ENCODE measurements at places on chromosomes 3 and 15.
A peak's percentile ranks its signal among the peaks of the same experiment; 100 is the strongest.

GRCh38 chr3:41854956-41855355, 106.9 kb downstream of the ULK4 start:
- no peak for DNase-seq

DNA sequence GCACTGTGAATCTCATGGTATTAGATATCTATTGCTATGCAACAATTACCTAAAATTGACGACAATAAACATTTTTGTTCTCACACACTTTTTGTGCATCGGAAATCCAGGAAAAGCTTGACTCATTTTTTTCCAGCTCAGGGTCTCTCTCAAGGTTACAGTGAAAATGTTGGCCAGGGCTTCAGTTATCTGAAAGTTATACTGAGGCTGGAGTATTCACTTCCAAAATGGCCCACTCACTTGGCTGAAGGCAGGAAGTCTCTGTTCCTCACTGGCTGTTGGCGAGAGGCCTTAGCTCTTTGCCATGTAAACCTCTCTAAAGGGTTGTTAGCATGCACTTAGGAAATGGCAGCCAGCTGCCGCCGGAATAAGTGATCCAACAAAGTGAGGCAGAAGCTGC, 41.4 kb downstream of the OSTN start:
- no peak for DNase-seq

GRCh38 chr3:3069723-3070122, 40.5 kb downstream of the IL5RA start:
- DNase-seq: no peak

DNA sequence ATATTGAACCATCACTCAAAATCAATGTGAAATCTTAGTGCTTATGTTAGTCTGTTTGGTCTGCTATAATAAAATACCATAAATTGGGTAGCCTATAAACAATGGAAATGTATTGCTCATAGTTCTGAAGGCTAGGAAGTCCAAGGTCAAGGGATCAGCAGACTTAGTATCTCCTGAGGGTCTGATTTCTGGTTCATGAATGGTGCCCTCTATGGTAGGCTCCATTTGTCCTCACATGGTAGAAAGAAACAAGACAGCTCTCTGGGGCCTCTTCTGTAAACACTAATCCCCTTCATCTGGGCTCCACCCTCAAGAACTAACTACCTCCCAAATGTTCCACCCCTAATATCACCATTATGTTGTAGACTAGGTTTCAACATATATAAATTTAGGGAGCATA, 15.0 kb upstream of the EOMES start:
- DNase-seq: no peak

DNA sequence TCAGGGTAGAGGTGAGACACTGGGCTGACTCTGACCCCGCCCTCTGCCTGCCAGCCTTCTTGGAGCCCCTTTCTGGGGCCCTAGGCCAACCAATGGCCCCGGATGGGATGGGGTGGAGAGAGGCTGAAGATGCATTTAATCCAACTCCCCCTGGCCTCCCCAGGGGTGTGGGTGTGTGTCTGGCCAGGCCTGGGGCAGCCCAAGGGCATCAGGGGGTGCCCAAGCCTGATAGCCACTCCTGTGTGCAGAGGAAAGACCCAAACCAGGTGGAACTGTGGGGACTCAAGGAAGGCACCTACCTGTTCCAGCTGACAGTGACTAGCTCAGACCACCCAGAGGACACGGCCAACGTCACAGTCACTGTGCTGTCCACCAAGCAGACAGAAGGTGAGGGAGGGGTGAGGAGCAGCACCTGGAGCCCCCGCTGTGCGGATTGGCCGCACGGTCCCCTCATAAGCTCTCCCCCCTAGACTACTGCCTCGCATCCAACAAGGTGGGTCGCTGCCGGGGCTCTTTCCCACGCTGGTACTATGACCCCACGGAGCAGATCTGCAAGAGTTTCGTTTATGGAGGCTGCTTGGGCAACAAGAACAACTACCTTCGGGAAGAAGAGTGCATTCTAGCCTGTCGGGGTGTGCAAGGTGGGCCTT, 9.5 kb downstream of the SPINT1 start:
- no peak for DNase-seq

GRCh38 chr3:40846451-40846850, 321.7 kb downstream of the ZNF621 start:
- DNase-seq: no peak

DNA sequence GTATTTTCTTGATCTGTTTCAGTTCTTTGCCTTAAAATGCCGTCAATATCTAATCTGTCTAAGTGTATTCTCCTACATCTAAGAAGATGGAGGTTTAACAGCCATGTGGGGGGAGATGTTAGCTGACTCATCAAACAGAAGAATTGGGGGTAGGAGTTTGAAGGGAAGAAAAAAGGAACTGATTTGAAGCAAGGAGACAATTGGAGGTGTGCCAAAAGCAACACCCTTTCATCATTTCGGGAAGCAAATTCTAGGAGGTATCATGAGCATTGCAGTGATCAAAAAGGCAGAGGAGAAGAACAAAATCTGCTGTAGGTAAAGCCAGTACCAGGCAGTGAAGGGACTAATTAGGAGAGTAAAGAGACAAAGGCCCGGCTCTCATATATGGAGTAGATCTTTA, 337.3 kb upstream of the TBC1D5 start:
- no peak for DNase-seq

DNA sequence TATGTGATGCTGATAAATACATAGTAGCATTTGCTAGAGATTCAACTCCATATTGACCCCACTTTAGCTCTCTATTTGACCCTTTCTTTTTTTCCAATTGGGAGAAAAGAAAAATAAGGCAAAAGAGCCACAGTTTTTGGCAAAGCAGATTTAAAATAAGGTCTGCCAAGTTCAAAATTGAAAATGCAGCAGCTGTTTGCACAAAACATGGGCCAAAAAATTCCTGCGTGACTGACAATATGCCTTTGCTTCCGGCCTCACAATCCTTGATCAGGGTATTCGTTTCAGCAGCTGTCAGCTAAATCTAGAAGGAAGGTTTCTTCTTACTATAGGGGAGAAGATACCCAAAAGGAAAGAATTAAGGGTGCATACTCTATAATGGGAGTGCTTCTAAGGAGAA, 563.5 kb upstream of the CCDC54 start:
- no peak for DNase-seq

DNA sequence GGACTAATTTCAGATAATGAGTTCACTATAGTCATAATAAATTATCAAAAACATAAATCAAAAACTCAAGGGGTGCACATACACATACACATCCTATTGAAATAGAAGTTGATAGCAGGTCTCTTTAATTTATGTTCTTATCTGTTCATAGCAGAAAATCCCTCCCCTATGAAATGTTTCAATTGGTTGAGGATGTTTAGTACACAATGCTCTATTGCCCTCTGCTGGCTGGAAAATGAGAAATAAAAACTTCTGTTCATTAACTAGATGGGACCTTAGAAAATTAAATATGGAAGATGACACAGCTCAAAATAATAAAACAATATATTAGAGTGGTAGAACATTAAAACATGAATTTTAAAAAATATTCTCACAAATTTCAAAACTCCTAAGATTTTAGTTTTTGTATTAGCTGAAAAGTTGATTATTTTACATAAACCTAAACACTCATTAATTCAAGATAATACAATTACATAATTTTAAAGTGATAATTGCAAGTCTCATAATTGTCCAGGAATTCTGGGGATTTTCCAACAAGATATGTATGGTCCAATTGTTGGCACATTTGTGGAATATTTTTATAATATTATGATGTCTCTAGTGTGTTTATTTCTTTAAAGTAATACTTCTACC, 735.0 kb downstream of the ROBO1 start:
- DNase-seq: peak; percentile 39

DNA sequence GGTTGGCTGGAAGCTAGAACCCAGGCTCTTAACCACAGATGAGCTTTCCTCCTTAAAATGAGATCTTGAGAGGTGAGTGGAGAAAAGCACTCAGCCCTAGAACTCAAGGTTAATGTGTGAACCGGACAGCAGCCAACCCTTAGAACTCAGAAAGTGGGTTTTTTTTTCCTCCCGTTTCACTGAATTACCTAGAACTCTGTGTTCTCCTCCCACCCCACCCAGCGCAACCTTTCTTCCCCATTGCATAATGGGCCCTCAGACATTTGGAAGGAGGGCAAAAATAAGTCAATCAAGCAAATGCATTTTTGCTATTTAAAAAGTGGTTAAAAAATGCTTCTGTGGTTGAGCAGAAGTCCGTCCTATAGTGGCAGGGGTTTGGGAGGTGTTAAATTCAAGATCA, 36.7 kb downstream of the POC1A start:
- no peak for DNase-seq

- DNase-seq: no peak
Observed at GRCh38 chr3:172079326-172079976, 40.1 kb downstream of the FNDC3B start.

DNA sequence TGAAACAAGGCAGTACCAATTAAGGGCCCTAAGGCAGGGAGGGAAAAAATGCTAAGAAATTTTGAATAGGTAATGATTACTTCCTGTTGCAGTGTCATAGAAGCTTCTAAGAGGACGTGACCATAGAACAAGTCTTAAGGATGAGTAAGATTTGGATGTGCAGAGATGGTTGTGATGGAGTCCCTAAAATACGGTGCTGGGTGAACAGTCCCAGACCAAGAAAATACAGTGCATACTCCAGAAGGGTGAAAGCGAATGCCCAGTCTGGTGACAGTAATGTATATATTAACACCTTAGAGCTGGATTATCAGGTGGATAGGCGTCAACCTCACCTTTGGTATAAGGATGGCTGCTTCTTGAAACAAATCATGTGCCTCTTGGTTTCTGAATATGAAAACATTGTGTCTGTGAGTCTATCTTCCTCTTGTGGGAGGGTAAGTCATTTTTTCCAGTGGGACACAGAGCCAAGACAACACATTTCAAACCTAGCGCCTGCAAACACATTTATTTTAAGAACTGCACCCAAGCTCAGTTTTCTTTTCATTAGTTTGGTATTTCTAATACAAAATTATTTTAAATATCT, 101.2 kb upstream of the TP63 start:
- no peak for DNase-seq

GRCh38 chr3:72318504-72319193, 529.6 kb downstream of the SHQ1 start:
- DNase-seq: peak; percentile 39

DNA sequence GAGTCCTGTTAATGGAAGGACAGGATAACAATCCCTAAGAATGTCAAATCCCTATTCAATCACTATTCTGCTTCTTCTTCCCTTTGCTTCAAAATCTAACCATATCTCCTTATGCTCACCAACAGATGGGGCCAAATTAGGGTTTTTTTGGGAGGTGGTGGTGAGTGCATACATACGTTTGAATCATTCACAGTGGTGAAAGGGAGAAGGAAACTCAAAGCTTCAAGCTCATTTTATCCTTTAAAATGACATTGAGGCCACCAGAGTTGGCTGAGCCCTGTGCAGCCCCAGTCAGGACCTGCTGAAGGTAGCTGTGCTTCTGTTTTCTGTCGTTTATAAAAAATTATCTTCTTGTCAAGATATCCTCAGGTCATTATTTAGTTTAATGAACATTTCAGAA, 607.5 kb upstream of the AGTR1 start:
- DNase-seq: no peak

DNA sequence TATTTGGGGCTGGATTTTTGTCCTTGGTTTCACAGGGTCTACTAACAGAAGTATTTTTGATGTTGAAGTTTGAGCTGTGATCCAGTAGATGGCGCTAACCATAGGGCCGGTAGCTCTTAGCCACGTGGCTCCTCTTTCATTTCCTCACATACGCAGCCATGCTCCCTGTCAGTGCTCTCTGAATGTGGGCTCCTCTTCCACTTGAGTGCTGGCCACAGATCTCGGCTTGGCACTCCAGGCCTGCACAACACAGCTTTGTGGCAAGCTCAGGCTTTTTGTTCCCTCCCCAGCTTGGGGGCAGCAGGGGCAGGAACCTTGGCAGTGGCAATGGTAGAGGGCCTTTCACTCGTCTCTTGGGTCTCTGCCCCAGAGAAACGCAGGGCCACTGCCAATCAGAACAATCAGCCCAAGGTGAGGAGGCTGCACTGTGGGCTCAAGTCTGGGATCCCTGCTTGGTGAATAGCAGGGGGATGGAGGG, 18.6 kb upstream of the DNAAF4 start:
- peak; percentile 4 for DNase-seq

GRCh38 chr3:229183-229661, 32.7 kb downstream of the CHL1 start:
- no peak for DNase-seq

GRCh38 chr3:179969525-179969924, 67.2 kb downstream of the PEX5L start:
- no peak for DNase-seq

DNA sequence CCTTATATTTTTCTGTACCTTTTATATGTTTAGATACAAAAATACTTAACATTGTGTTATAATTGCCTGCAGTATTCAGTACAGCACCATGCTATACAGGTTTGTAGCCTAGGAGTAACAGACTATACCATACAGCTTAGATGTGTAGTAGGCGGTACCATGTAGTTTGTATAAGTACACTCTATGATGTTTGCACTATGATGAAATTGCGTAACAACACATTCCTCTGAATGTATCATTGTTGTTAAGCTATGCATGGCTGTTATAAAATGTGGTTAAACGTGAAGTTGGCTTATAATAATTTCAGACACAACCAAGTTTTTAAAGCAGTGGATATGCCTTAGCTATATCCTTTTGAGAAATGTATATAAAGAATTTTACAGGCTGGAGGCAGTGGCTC, 328.3 kb downstream of the PLCL2 start:
- no peak for DNase-seq

DNA sequence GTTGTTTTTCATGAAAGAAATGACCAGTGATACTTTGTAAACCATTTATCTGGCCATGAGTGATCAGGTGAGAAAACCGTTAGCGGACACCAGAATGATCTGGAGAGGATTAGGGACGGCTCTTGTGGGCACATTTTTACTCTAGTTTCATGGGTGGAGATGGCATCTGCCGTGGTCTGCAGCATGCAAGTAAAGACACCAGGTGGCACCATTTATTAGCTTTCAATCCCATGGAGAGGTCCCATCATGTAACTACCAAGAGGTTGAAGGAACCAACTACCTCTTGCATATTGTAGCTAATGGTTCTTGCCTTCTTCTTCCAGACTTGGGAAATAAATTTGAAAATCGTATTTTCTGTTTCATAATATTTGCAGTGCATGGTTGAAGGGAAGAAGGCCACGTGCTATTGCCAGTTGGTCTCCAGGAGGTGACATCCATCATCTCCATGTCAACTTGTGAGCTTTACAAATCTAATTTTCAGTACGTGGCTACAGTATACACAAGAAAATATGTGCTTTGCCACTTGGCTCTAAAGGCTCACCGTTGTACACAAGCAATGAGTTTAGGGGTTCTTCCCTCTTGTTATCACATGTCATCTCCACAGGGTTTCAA, 1.5 kb upstream of the MAPKBP1 start:
- peak; percentile 2 for DNase-seq

- no peak for DNase-seq
Observed at GRCh38 chr15:43954181-43954621, 127.4 kb downstream of the WDR76 start.

- no peak for DNase-seq
Observed at GRCh38 chr3:171874879-171875278, 31.7 kb downstream of the TMEM212 start.
